Activated naive CD4-positive, alpha-beta T cell treated with Interleukin-2 at 50 U/mL for 16 hours (primary cell): ENCODE measurements at places on chromosomes 13 and 19.

GRCh38 chr19:11984986-11985385, 20.1 kb downstream of the ZNF763 start:
- DNase-seq, result peak; percentile 5

- DNase-seq, result no peak
Observed at GRCh38 chr13:100363285-100363711, 225.3 kb downstream of the GGACT start.

DNA sequence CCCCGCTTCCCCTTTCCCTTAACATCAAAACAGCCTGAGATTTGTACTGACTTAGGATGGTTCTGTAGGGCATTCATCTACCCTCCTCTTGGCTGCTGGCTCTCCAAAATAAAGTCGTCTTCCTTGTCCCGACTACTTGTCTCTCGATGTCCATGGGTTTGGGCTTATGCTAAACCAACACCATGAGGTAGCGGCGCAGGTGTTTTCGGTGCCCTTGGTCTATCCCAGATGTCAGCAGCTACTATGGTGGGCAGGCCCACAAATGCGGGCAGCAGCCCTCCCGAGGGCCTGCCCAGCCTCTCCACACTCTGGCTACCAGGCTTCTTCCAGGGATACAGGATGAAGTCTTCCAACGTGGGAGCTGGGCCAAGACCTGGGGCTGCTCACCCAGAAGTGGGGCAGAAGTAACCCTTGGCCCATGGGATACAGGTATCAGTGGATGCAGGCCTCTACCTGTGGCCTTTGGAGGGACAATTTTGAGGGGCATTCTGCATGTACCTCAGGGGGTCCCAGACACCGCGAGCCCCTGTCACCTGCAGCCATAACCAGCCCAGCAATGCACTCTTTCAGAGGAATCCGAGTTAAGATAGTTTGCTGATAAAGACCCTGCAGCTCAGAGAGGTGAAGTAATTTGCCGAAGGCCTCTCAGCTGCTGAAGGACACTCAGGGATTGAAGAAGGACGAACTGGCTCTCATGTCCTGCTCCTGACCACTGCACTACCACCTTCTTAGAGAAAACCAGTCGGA, 47.8 kb upstream of the VSTM2B start:
- DNase-seq, result no peak

DNA sequence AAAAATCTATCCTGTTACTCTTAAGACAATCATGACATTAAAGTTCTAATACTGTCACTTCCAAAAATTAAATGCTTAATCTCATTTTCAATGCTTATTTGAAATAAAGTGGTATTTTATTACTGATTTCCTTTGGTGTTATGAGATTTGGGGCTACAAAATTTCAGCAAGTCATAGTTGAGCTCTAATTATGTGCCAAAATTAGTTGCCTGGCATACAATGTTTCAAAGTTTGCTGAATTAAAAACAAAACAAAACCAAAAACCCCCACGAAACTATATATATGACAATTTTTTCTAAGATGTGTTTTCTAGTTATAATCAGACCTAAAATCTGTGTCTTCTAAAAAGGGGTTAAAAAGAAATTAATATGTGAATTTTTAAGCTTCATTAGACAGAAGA, 62.2 kb downstream of the KCNRG start:
- no peak for DNase-seq

DNA sequence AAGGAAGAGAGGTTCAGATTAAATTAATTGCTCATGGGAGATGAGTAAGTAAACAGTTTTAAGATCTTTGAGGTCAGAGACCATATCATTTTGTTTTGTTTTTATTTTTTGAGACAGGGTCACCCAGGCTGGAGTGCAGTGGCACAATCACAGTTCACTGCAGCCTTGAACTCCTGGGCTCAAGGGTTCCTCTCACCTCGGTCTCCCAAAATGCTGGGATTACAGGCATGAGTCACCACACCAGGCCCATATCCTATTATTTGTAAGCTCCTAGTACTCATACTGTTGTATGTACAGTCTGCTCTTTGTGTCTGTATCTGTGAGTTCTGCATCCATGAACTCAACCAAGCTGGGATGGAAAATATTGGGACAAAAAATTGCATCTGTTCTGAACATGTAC, 6.0 kb upstream of the RASL11A start:
- DNase-seq, result no peak
